ENCODE measurements at places on chromosomes 3 and 15.

GRCh38 chr3:195071916-195072820, 198.8 kb downstream of the XXYLT1 start:
- DNase-seq, result no peak

- DNase-seq, result no peak
Observed at GRCh38 chr3:187027531-187028278, 97.4 kb downstream of the ST6GAL1 start.

- DNase-seq, result no peak
Observed at GRCh38 chr3:97885931-97886824, 64.4 kb downstream of the CRYBG3 start.

GRCh38 chr3:32222950-32223349, 15.5 kb upstream of the CMTM8 start:
- DNase-seq, result no peak

All from NCI-H187 treated with DMSO at 0.1 percent for 48 hours (cell line).